ENCODE measurements at places on chromosomes 1 and 21.

DNA sequence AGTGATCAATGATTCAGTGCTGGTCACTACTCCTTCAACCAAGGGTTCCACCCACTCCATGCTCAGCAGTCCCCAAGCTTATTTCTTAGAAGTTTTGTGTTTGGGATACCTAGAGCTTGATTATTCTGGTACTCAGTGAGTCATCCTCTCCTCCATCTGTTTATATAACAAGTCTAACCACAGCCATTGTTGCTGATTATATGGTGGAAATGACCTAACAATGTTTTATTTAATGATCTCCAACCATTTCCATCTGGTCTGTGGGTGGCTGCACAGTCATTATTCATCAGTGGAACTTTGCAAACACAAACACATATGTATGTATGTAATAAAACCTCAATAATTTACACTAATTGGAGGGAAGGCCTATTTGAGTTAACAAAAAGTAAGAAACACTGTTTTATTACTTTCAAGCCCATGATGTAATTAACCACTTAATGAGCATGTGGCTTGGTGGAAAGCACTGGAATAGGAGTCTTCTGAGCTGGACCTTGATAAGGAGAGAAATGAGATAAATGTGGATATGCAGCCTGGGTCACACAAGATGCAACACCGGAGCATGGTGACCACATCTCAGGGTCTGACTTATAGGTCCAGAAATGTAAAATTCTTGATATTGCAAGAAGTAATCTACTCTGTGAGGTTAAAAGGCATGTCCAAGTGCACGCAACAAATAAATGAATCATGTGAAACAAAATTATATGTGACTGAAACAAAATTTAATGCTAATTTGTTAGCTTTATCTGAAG, 99.0 kb upstream of the WLS start:
- DNase-seq: peak; percentile 83

- no peak for DNase-seq
Observed at GRCh38 chr1:182702826-182703524, 18.6 kb upstream of the RGS8 start.

DNA sequence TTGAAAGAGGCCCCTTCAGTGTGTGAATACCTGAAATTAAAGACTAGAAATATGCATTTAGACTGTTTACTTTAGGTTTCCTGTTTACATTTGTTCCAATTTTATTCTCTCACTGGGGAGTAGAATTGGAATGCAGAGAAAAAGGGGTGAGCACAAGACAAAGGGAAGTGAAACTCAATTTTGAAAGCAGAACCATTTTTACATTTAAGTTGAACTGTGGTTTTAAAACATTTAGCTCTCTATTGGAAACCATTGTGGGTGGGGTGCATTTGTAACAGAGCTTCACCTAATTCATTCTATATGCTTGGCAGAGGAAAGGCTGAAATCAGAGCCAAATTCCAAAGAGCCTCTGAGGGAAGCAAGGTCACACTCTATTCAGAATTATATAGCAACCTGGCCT, 235.3 kb upstream of the C1orf105 start:
- no peak for DNase-seq

GRCh38 chr21:39350094-39351005, 1.5 kb upstream of the HMGN1 start:
- no peak for DNase-seq

GRCh38 chr1:48526008-48526710, 54.2 kb upstream of the SPATA6 start:
- DNase-seq: peak; percentile 40

DNA sequence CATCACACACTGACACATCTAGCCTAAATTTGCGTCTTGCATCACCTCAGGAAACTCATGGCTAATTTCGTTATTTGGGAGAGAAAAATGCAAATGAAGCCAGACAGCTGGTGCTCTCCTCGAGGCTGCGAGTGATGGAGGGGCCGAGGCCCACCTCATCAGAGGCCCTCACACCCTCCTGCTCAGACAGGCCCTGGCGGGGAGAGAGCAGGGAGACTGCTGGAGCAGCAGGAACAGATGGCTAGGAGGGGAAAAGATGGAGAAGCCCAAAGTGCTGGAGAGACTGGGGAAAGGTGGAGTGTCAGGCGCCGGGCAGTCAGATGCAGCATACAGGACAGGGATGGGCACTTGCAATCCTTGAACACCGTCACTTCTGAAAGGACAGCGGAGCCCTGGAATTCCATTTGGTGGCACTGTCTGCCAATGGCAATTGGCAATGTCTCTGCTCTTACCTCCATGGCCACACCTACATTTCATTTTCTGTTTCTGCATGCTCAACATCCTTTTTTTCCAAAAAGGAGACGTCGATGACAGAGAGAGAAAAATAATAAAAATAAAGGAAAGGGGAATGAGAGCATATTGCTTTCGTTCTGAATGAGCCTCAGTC, 286.2 kb downstream of the SPATA17 start:
- DNase-seq: no peak

DNA sequence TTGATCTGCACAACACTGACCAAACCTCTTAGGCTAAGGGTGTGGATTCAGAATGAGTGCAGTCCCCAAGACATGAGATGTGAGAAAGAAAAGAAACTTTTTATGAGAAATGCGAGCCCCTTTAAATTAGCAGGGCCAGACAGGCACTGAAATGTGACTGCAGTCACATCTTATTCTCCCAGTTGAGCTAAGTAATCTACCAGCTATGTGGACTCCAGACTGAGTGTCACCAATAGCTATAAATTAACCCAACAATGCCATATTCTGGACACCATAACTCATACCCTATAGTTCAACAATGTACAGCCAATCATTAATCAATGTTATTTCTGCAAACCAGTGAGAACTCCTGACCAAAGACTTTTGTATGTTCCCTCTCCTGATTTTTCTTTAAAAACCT, 153.2 kb downstream of the COQ8A start:
- no peak for DNase-seq

GRCh38 chr21:35091496-35091895, 42.4 kb upstream of the RUNX1 start:
- DNase-seq: no peak

DNA sequence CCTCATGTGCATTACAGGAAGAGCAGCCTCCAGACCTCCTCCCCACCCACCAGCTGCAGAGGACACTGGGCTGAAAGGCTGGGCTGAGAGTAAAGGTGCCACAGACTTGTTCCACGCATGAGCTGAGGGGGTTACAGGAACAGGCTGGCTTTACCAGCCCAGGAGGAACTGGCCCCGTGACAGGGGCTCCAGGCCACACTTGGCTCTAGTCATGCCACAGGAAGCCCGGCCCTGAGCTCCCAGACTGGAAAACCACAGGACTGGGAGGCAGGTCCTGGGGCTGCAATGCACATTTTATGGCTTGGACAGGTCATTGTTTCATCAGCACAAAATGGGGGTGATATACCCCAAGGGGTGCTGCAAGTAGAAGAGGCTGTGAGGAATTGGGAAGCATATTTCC, 35.6 kb downstream of the GPA33 start:
- peak; percentile 53 for DNase-seq

- DNase-seq: no peak
Observed at GRCh38 chr1:91684481-91685196, 184.0 kb downstream of the CDC7 start.

DNA sequence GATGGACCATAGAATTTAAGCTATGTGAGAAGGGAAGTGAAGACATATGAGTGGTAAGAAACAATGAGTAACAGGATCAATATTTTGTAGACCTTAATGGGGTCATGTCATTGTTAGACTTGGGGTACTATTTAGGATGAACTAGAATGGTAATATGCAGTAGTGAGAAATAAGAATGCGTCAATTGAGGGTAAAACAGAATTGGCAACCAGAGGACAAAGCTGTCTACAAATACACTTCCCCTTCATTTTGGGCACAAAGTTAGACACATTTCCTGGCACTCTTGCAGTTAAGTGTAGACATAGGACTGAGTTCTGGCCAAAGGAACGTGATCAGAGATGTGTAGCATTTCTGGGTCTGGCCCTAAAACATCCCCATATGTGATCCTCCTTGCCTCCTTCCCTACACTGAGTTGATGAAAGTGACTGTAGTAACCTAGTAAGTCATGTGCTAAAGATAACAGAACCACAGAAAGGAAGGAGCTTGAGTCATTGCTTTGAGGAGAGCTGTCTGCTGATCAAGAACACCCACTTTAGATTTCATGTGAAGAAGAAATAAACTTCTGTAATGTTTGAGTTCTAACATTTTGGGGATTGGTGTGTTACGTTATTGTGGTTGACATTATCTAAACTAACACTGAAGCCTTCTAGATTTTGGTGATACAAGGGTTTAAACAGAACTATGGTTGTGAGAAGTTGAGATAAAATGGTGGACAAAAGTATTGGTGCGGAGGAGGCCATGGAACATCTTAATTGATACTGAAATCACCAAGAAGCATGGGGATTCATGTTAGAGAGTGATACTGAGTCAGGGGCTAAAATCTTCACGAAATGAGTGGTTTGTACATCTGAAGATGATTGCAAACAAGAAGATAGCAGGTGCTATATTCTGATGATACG, 41.7 kb downstream of the CD55 start:
- no peak for DNase-seq

DNA sequence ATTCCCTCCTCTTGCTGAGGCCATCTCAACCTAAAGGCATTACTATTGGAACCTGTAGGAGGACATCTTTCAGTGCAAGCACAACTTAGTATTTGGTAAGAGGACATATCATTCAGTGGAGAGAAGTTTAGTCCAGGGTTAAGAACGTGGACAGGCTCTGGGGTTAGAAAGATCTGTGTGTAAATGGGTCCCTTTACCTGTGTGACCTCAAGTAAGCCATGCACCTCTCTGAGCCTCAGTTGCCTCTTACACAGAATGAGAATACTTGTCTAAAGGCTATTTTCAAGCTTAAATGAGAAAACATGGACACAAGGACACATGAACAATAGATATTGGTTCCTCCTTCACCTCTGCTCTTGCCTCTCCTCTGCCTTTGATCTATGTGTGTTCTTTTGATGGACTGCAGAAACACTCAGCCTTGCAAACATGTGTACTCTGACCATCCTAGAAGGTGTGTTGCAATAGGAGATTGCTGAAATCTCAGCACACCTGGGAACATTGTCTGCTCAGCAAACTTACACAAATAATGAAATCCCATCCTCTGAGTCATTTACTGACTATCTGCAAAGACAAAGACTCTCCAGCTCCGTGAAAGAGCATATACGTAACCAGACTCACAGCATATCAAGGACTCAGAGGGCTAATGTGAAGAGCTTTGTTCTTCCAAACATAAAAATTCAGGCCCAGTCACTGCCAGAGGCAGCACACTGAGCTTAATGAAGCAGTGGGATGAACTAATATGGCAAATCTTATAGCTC, 143.8 kb downstream of the DAB1 start:
- DNase-seq: peak; percentile 36

DNA sequence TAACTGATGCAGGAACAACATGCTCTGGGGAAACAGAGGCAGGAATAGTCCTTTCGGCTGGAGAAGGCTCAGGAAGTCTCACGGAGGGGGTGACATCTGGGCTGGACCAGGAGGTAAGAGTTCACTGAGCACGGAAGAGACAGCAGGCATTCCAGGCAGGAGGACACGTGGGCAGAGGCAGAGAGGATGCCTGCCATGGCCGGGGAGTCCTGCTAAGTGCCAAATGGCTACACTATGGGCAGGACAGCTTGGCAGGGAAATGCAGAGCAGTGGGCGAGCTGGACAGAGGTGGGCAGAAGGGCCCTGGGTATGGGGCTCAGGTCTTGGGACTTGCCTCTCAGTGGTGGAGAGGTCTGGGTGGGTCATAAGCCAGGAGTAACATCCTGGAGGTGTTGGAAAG, 17.6 kb downstream of the ALDH4A1 start:
- no peak for DNase-seq

DNA sequence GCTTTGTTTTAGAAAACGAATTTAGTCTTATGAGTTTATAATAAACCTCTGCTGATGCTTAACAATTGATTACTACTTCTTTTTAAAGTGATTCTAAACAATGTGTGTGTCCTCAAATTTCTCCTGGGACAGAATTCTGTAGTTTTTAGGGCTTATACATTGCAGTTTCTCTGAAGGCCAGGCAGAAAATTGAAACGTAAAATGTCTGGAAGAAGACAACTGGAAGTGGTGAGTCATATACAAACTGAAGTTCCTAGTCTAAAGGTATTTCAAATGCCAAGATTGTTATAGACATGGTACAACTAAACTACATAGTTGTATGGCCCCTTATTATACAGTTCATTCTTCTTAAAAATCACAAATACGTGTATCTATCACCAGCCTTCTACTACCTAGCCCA, 30.5 kb upstream of the RC3H1 start:
- peak; percentile 19 for DNase-seq

GRCh38 chr1:176494436-176494835, 31.5 kb downstream of the PAPPA2 start:
- no peak for DNase-seq

- DNase-seq: no peak
Observed at GRCh38 chr21:42132183-42132582, 61.1 kb downstream of the UMODL1 start.

- DNase-seq: peak; percentile 41
Observed at GRCh38 chr1:28296401-28297261, 32.2 kb upstream of the MED18 start.

GRCh38 chr1:82491301-82492048, 690.7 kb downstream of the ADGRL2 start:
- peak; percentile 3 for DNase-seq

- DNase-seq: no peak
Observed at GRCh38 chr1:30045304-30046090, 677.9 kb downstream of the MATN1 start.

DNA sequence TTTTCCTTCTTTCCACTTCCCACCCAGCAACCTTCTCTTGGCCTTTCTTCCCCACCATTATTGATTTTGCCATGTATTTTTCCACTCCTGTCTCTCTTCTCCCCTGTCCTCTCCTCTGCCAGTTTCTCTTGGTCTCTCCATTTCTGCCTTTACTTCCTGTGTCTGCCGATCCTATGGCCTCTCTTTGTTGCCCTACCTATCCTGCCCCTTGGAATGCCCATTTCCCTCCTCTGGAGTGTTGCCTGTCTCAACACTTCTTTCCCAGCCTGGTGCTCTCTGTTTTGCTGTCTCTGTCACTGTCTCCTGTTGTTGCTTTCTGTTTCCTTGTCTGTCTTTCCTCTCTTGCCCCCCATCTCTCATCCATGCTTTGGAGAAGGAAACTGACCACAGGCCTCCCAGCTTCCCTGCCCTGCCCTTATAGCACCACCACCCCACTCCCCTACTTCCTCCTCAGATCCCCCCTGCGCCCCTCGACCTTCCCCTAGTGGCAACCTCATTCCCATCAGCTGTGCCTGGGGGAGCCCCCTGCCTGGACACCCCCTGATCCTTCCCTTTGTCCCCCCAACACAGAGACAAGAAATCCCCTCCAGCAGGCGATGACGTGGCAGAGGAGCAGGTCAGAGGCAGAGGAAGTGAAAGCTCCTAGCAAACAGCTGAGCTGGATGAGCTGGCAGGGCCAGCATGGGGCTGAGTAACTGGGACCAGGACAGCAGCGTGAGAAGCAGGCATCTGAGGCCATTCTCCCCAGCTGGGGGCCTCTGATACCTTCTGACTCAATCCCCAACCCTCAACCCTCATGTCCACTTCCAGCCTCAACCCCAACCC, 6.6 kb upstream of the ETV3L start:
- peak; percentile 76 for DNase-seq

All from astrocyte of the hippocampus (primary cell).